ENCODE measurements at places on chromosomes 2 and 18.
A peak's percentile ranks its signal among the peaks of the same experiment; 100 is the strongest.

GRCh38 chr2:72292433-72292832 lies 144.8 kb upstream of the CYP26B1 start:
- DNase-seq: no peak

DNA sequence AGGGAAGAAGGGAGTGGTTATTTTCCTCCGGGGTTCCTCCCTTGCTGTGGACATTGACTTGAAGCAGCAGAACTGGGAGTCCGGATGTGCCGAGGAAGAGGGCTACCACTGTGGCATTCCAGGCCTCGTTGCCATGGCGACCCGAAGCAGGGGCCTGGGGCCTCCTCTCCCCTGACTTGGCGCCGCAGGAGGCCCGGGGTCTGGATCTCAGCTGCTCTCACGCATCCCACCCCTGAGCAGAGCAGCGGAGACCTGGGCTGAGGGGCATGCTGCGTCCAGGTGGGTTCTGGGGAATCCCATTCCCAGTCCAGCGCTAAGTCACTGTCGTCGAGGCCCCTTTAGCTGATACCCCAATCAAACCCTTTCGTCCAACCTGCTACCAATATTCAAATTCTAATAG lies 100.2 kb downstream of the BCL11A start:
- no peak for DNase-seq

DNA sequence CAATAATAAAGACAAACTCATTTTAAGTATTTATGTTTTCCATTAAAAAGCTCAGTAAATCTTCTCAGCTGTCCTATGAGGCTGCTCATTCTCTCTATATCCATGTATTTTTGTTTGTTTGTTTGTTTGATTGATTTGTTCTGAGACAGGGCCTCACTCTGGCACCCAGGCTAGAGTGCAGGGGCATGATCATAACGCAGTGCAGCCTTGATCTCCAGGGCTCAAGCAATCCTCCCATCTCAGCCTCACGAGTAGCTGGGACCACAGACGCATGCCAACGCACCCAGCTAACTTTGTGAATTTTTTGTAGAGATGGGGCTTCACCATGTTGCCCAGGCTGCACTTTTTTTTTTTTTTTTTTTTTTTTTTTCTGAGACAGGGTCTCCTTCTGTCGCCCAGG lies 5.6 kb downstream of the STRN start:
- no peak for DNase-seq

DNA sequence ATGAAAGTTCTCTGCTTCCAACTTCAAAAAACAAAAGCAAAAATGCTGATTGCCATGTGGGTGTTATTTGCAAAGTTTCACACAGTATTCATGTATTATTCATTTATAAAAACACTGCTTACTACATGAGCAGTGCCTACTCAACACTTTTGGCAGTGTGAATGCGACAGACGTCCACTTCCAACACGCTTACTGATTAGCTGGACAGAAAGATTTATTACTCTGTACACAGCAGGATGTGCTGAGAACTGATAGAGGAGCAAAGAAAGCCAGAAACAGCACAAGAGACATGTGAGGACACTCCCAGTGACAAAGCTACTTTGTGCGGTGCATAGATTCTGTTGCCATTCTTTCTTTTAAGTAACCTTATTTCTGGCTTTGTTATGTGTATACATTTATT lies 258.8 kb downstream of the DLGAP1 start:
- no peak for DNase-seq

- DNase-seq: no peak
These were observed 757 bp upstream of the MTCL1 start for GRCh38 chr18:8704361-8705237.

- no peak for DNase-seq
These were observed 10.4 kb upstream of the MAP4K3 start for GRCh38 chr2:39447266-39448168.

GRCh38 chr18:69138088-69138487 lies 262.6 kb upstream of the DOK6 start:
- DNase-seq: no peak

DNA sequence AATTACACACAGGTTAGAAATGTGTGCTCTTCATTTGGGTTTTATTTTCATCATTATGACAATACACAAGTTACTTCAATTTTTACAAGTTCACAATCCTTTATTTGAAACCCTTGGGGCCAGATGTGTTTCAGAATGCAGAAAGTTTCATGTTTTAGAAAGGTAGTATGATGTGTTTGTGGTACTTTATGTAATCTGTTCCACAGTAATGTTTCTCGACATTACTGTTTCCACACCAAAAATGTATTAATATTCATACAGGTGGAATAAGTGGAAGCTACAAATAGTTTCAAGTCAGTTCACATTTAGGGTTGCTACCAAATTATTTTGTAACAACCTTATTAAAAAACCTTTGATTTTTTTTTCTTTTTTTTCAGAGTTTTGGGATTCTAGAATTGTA lies 10.4 kb downstream of the UBE2E3 start:
- no peak for DNase-seq

GRCh38 chr18:69580107-69580506 lies 179.4 kb downstream of the DOK6 start:
- no peak for DNase-seq

DNA sequence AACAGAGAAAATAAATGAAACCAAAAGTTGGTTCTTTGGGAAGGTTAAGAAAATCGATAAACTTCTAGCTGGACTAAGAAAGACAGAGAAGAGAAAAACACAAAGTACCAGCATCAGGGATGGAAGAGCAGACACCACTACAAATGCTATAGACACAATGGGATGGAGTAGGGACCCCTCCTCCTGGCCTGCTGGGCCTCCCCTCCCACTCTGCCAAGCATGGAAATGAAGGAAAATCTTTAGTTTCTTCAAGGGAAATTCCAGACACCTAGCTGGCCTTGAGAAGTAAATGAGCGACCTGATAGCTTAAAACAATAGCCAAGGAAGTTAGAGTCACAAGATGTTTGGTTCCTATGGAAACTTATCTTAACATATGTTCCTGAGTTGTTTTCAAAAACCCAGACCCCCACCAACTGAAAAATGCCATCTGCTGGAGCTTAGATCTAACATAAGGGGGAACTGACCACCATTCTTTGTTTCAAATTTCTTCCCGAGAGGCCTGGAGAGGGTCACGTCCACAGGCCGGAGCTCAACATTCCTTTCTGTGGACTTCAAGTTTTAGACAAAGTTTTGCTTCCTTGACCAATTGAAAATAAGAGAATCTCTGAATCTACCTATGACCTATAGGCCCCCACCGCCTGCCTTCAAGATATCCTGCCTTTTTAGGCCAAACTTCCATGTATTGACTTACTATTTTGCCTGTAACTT lies 101.9 kb downstream of the BIN1 start:
- no peak for DNase-seq

DNA sequence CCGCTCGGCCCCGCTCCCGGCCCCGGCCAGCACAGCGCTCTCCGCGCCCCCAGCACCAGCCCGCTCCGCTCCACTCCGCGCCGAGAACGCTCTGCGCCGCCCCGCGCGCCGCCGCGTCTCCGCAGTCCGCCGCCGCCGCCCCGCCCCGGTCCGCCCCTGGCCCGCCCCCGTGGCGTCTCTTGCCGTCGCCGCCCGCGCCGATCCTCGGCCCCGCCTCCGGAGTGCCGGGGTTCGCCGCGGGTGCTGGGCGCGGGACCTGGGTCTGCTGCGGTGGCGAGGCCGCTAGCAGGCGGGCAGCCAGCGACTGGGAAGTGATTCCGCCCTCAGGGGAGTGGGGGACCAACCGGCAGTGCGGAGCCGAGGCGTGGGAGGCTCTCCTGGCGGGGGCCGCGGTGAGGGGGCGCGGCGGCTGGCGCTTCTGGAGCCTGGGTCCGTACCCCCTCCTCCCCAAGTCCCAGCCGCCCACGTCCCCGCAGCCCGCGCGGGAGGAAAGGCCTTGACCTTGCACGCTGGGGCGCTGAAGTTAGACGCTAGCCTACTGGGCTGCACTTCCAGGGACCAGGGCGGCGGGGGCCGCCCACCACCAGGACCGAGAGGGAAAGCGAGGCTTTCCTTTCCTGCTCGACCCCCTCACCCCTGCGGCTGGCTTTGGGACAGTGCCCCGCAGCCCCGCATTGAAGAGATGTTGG lies at the start of gene HS6ST1:
TSS of gene HS6ST1 (minus strand) at position 93 of the 689 bp plus-strand sequence. CDS start 305 bp downstream, outside the sequence.
- DNase-seq: no peak

DNA sequence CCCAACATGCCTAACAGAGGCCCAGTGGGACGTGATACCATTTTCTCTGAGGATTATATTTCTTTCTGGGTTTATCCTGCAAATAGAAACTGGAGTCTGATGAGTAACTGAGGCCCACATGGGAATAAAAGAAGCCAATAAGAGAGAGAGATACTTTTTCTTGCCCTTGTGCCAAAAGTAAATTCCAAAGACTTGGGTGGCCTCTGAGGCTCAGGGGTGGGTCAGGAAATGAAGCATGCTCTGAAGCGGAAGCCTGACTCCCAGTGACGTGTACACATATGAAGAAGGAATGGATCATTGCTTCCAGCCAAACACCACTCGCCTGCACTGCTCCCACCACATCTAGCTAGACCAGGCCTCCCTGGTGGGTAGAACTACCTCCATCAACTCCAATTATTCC lies 273.6 kb upstream of the NCKAP5 start:
- no peak for DNase-seq

- DNase-seq: peak; percentile 50
These were observed 120.9 kb upstream of the SMIM21 start for GRCh38 chr18:75548353-75548905.
